ENCODE measurements at places on chromosomes 6 and 20.

- no peak for DNase-seq
These were observed 34.5 kb downstream of the ABRACL start for GRCh38 chr6:139062932-139063646.

- no peak for DNase-seq
These were observed 14.3 kb downstream of the PCMT1 start for GRCh38 chr6:149763866-149764265.

DNA sequence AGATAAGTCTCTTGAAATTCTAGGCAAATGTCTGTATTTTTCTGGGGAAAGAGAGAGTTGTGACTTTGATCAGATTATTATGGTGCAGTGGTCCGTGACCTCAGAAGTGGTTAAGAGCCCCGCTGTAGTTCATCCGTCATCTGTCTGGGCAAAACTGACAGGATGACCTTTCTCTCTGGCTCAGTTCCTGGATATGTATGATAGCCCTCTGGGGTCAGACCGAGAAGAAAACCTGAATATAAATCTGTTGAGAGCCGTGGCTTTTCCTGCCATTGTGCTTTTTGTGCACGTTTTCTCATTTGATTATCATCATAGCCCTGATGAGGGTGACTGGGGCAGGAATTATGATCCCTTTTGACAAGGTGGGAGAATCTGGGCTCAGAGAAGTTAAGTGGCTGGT is 26.5 kb downstream of the GHRH start:
- DNase-seq = no peak

- no peak for DNase-seq
These were observed 259.3 kb downstream of the NRN1 start for GRCh38 chr6:5747379-5747778.

GRCh38 chr20:60261333-60261732 is 303.1 kb downstream of the CDH26 start:
- no peak for DNase-seq

GRCh38 chr6:161141173-161141572 is 132.7 kb downstream of the AGPAT4 start:
- no peak for DNase-seq

DNA sequence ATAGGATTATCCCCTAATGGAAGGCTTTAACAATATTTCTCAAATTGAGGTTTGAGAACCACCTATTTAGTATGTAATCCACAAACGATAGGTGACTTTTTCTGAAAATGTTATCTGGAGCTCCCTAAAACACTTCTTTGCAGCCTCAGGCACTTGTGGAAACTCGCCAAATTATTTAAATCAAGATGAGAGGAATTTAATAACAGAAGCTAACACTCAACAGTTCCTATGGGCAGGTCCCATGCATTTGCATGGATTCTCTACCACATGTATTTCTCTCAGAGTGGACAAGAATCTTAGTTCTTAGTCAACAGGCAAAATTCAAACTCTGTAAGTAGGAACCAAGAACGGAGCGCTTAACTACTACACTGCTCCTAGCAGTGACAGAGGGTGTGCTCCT is 20.7 kb downstream of the SOX4 start:
- no peak for DNase-seq

- no peak for DNase-seq
These were observed 85.8 kb downstream of the CD164 start for GRCh38 chr6:109296452-109296851.

DNA sequence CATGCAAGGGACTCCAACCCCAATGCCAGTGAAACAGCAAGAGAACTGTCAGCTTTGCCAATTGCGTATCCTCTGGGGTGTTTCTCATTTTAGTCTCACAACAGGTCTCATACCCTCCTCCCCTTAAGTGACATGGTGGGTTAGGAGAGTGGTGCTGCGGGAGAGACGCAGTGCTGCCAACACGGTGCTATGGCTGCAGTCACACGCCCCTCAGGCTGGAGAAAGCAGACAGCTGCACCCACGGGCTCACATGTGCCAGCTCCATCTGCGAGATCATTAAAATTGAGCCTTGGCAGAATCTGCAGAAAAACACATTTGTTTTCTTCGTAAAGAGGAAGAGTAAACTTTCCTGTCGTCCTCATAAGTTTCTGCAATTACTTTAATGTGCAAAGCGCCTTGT is 114.7 kb downstream of the ANKRD60 start:
- DNase-seq = no peak

DNA sequence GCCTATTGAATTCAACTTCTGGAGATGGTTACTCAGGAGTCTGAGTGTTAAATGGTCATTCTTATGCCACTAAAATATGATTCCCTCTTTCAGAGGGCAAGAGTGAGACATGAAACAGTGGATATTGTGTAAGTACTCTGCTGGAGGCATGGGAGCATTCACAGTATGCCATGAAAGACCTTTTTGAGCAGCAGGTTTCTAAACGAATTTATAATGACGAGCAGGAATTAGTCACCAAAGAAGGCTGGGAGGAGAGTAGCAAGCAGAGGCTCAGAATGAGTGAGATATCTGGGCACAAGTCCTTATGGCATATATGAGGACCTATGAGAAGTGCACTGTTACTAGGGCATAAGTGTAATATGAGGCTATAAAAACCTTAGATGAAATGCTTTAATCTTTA is 10.9 kb upstream of the MYB start:
- no peak for DNase-seq

DNA sequence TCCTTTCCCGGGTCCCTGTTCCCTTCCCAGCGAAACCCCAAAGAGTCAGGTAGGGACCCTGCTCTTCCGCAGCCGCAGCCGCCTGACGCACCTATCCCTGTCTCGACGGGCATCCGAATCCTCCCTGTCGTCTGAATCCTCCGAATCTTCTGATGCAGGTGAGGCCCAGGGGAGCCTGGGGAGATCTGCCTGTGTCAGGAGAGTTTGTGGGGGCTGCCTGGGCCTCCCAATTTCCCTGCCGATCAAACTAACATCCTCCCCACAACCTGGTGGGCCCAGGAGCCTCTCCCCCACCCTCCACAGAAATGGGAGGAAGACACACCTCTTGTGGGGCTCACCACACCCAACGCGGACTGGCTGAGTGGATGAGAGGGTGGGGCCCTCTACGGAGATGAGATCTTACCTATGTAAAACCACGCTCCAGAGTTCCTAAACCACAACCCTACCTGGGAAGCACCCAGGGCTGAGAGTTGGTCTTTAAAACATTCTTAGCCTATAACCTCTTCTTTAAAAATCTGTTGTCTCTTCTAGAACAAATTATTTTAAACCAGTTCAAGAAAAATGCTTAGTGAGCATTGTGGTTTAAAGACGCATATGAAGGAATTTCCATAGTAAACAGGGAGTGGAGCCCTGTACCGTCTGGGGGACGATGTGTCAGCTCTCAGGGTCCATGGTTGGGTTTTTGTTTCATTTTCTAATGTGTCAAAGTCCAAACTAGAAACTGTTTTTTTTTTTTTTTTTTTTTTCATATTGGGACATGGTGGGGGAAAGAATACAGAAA is 1.7 kb downstream of the CDC25B start:
- DNase-seq = no peak

GRCh38 chr6:2611092-2611491 is 139.6 kb downstream of the MYLK4 start:
- DNase-seq = no peak

DNA sequence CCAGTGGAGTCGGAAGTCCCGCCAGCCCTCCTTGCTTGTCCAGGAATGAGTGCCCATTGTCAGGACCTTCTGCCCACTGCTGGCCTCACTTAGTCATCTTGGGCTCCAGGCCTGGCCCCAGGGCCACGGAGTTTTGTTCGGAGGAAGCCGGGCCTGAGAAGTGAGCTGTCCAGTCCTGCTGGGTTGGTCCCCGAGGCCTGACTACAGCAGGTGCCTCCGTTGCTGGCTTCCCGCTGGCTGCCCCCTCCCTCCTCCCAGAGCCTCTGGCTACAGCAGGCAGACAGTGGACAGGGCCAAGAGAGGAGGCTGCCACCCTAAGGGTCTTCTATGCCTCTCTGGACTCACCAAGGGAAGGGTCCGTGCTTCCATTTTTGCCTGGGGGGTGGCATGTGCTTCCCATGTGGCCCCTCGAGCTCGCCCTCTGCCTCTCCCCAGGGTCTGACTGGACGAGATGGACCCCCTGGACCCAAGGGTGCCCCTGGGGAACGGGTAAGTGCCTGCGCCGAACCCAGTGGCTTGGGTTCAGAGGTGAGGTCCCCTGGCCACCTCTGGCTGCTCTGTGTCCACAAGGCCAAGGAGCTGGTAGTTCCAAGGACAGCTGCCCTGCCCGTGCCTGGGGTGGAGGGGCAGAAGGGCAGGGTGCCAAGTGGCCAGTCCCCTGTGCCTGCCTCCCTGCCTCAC is 2.8 kb downstream of the COL9A3 start:
- DNase-seq = no peak

GRCh38 chr6:116144605-116145004 is 18.7 kb upstream of the COL10A1 start:
- DNase-seq = no peak

DNA sequence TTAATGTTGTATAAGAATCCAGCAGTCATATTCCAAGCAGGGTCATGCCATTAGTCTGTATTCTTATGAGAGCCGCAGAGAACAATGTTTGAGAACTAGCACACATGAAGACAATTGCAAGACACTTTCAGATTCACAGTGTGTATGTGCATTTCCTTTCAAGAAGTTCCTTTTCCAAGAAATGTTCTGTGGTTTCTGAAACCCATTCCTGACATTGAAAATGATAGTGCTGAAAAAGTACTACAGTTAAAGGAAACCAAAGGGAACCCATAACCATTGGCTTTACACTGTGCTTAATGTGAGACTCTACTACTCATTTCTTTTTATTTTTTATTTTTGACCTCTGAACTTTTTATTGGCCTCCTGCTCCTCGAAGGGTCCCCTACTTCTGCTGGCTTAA is 4.2 kb upstream of the CALHM6 start:
- DNase-seq = no peak

DNA sequence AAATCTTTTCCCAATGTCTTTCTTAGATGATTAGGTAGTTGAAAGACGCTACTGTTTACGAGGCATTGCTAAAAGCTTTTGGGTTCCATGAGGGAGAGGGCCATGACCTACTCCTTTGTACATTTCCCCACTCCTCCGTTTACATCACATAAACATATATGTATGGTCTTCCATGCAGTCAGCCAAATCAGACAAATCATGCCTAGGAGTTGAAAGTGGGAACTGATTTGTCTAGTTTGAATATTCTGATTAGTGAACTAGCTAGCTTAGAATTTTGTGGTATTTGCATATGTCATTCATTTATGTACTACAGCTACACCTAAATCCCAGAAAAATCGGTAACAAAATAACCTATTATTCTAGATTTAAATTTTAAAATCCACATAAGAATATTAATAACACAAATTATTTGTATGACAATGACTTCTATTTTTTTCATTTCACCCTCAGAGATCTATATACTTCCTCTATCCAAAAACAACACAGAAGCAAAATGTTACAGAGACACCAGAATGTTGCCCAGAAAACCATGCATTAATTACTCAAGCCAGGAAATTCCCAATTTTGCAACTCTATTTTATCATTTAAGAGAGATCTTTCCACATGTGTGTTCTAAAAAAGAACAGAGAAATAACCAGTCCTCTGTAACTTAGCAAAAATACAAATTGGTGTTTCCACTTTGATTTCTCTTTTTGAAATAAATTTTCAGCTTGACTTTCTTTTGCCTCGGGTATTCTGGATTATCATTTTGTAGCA is 231.9 kb downstream of the LAMA2 start:
- DNase-seq = no peak

DNA sequence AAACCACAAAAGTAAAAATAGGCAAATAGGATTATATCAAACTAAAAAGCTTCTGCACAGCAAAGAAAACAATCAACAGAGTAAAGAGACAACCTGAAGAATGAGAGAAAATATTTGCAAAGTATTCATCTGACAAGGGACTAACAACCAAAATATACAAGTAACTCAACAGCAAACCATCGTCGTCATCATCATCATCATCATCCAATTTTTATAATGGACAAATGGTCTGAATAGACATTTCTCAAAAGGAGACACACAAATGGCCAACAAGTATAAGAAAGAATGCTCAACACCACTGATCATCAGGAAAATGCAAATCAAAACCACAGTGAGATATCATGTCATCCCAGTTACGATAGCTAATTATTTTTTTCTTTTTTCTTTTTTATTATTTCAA is 62.0 kb downstream of the ANKEF1 start:
- no peak for DNase-seq

DNA sequence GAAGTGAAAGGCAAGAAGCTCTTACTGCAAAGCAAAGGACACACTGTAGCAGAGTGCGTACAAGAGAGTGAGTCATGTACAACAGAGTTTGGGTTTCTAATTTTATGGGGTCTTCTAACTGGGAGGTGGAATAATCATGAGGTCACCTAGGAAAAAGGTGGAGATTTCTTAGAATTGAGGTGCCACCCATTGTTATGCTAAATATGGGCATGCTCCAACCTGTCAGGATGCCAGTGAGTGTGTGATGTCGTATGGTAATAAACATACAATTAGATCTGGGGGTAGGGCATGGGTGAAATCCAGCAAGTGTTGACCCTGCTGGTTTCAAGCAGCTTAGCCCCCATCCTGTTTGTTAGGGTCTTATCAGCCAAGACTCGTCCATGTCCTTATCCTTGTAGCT is 46.6 kb downstream of the OR2B6 start:
- DNase-seq = no peak

DNA sequence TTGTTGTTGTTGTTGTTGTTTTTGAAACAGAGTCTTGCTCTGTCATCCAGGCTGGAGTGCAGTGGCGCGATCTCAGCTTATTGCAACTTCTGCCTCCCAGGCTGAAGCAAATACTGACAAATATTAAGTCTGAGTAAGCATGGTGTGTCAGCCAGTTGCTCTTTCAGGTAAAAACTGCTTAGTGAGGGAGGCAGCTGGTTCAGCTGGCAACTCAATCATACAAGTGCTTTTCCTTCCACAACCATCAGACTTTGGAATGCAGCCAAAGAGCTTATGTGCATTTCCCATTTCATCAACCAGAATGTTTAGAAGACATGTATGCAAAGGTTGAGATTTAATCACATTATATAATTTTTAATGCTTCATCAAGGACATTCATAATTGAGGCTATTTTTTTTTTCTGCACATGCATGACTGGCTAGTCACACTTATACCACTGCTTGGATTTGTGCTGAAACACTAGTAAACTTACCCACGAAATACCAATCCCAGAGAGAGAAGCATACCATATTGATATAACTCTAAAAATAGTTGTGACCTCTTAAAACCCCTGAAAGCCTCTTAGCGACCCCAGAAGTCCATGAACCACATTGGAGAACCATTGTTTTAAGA is 56.0 kb downstream of the CLIC5 start:
- DNase-seq = no peak

DNA sequence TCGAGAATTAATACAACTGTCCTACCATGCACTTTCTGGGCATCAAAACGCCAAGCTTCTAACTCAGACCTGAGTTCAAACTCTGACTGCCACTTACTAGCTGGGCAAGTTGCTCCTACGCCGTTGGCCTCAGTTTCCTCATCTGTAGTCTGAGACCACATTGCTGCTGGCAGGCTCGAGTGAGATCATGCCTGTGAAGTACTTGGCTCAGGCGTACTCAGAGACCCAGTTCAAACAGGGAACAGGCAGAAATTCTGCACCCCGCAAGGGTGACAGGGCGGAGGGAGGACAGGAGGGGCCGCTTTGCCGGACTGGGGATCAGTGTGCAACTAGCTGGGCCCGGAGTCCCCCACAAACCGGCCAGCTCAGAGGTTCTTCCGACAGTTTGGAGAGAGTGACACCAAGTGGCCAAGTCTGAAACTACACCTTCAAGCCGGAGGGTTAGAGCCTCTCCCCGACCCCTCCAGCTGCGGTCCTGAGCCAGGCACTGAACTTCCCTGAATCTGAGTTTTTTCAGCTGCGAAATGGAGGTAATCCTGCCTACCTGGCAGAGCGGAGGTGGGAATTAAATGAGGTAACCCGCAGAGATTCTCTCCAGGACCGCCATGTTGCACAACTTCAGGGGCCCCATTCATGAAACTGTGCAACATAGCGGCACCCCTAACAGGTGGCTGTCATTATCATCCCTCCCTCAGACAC is 46.0 kb upstream of the PTPN1 start:
- DNase-seq = no peak

Data from mesenteric fat pad (tissue), 1 donor.